ENCODE measurements at places on chromosomes 3 and 15.

GRCh38 chr15:75790631-75791336, 52.5 kb upstream of the UBE2Q2 start:
- DNase-seq = no peak

GRCh38 chr3:128463771-128464170, 2.9 kb downstream of the DNAJB8 start:
- no peak for DNase-seq

GRCh38 chr15:43249699-43250203, 17.0 kb downstream of the TGM5 start:
- DNase-seq = no peak

- DNase-seq = no peak
Observed at GRCh38 chr3:176430244-176431037, 766.8 kb downstream of the TBL1XR1 start.

GRCh38 chr15:48792408-48792807, 18.5 kb downstream of the CEP152 start:
- no peak for DNase-seq

DNA sequence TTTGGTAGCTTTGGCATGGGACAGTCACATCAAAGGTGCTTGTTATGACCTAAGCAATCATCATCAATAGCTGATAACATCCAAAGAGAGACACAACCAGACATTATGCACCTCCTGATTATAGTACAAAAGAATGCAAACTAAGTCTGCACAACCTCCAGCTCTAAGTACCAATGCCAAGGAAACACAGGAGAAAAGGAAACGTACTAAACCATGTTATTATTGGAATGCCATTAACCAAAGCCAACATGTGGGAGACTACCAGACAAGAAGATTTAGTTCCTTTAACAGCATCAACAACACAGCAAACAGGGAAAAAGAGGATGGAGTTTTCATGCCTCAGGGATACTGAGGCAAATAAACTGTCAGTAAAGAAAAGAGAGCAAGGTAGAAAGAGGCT, 61.4 kb downstream of the CD47 start:
- DNase-seq = no peak

DNA sequence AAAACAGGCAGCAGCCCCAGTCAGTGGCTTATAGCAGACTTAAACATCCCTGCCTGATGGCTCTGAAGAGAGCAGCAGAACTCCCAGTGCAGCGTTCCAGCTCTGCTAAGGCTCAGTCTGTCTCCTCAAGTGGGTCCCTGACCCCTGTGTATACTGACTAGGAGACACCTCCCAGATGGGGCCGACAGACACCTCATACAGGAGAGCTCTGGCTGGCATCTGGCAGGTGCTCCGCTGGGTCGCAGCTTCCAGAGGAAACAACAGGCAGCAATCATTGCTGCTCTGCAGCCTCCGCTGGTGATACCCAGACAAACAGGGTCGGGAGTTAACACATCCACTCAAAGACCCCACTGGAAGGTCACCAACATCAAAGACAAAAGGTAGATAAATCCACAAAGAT, 93.5 kb downstream of the RFX7 start:
- DNase-seq = no peak

- no peak for DNase-seq
Observed at GRCh38 chr15:91698241-91698640, 155.3 kb upstream of the SLCO3A1 start.

DNA sequence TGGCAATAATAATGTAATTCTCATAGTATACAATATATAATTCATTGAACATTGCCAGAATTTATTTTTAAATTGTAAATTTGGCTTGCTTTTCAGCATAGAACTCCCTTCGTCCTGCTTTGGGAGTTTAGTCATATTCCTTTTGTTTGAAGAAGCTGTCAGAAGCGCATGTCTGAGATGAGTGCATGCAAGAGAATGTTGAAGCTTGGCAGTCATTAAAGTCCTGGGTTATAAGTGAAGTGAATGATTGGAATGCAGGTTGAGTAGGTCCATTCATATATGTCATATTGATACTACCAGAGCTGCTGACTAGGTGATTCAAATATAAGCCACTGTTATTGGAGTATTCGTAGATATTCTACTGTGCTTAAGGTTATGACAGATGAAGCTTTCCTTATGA, 243.6 kb upstream of the MDFIC2 start:
- DNase-seq = no peak

DNA sequence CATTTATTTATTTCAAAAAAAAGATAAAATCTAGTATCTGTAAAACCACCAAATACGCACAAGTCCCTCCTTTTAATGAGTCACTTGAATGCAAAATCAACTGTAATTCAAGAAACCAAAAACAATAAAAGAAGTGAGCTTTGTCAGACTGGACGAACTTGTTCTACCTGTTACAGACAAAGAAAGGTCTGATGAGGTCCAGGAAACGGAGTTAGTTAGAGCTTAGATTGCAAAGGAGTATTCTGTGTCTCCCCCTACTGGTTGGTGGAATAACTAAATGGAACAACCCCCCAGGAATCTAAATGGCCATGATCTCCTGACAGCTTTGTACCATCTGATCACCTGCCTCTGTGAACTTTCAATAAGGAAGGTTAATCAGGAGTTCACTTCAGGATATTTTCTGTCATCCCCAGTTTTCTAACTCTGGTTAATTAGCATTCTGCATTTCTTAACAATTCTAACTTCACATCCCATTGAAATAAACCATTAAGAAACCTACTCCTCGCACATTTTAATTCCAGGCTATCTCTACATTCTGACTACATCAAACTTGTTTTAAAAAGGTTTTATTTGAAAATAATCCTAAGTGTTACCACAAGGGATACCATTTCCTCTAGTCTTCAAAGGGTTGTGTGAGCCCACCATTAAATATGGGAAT, 333.0 kb upstream of the SATB1 start:
- DNase-seq = no peak

DNA sequence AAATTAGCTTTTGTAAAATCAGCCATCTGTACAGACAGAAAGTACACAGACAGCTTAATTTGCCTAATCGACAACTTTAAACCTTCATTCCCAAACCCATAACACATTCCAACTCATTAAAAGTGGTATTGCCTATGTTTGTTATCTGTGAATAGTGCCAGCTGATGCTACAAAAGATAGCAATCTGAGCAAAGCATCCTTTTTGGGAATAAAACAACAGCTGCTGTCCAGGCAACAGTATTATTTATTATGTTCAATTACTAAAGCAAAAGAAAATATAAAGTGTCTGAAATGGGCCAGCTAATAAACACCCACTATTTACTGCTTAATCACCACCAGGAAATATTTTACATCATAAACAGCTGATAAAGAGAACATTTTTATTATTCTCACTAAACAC, 134.8 kb upstream of the ABI3BP start:
- no peak for DNase-seq
